ENCODE measurements at places on chromosomes 2 and 18.

DNA sequence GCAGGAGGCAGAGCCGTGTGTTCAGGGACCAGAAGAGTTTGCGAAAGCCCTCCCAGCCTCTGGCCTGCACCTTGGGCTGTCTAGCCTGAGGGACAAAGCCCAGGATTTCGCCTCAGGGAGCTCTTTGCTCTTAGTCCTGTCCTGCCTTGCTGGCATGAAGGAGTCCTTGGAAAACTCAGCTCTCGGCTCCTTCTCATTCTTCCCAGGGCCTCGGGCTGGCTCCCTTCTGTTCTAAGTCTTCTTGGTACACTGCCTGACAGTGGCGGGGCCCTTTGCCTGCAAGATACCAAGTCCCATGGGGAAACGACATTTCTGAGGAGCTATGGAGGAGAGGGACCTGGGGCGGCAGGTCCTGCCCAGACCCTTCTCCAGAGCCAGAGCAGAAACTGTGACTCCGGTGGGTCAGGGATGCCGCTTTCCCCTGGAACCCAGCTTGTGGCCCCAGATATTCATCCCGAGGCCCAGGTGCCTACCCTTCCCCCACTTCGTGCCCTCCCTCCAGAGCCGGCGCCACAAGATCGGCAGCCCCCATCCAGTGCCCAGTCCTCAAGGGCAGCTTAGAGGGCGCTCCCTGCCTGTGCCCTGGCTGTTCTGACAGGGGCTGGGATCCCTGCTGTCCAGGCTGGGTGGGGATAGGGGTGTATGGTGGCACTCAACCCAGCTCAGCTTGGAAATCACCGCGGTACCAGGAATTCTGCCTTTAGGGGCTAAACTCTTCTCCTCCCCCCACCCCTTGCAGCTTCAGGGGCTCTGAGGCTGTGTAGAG, 5.5 kb upstream of the CYP26B1 start:
- no peak for DNase-seq

DNA sequence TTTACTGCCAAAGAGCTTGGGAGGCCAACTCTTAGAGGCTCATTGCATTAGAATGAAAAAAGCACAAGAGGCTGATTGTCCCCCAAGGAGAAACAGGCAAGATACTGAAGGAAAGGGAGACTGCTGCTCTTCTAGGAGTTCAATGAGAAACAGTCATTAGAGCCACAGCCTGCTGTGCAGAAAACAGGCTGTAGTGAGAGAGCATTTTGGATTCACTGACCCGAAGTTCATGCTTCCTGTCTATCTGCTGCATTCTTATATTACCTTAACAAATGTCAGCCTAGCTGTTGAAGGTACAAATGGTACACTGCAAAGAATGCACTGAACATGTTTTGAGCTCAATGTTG, 423.3 kb downstream of the SETBP1 start:
- no peak for DNase-seq

DNA sequence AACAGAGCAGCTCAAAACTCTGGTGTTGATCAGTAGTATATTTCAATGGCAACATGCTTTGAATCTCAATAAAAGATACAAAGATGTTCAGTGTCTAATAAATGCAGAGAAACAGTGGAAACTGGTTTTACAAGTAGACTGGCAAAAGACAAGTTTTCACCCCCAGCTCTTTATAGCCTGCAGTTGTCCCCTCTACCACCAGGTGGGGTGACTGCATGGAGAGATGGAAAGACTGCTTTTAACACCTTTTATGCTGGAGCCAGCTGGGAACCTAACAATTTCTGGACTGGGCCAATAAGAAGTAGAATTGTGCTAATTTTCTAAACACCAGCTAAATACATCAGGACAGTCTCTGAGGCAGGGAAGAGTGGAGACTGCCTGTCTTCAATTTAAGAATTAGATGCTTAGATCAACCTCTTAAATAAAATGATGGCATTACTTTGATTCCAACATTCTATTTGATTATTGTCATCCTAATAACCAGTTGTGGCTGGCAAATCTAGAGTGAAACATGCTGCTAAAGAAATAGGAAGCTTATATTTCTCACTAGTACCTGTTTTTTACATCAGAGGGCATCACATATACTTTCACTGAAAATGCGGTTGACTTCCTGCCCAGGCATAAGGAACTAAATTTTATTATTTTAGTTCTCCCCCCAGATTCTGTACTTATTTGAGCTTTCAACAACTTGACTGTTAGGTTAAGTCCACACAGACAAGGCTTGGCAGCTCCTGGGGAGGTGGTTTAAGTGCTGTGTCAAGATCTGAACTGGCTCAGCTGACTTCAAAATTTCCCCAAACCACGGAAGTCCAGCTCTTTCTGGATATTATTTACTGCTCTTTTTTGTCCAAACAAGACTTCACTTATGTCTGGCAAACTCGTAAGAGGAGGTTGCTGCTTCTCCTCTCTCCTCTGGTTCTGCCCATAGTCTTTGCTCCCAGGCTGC, 140.5 kb downstream of the TPGS2 start:
- peak; percentile 60 for DNase-seq

GRCh38 chr18:56992777-56993176, 154.1 kb upstream of the BOD1L2 start:
- DNase-seq = no peak

DNA sequence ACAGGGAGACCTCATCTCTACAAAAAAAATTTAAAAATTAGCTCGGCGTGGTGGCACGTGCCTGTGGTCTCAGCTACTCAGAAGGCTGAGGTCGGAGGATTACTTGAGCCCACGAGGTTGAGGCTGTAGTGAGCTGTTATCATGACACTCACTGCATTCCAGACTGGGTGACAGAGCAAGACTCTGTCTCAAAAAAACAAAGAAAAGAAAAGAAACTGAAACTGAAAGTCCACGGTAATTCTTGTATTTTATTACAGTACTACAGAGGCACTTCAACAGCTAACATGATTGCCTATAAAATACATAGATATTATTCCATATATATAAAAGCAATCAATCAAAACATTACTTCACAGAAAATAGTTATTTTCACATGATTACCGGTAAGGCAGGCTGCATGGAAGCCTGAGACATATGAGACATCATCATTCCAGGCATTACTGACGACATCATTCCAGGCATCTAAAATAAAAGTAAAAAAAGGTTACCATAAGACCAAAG, 23.1 kb downstream of the PRPF40A start:
- peak; percentile 39 for DNase-seq

GRCh38 chr2:226213717-226214116, 585.9 kb downstream of the IRS1 start:
- DNase-seq = no peak

- no peak for DNase-seq
Measured at GRCh38 chr18:42891705-42892104, 223.8 kb downstream of the RIT2 start.

DNA sequence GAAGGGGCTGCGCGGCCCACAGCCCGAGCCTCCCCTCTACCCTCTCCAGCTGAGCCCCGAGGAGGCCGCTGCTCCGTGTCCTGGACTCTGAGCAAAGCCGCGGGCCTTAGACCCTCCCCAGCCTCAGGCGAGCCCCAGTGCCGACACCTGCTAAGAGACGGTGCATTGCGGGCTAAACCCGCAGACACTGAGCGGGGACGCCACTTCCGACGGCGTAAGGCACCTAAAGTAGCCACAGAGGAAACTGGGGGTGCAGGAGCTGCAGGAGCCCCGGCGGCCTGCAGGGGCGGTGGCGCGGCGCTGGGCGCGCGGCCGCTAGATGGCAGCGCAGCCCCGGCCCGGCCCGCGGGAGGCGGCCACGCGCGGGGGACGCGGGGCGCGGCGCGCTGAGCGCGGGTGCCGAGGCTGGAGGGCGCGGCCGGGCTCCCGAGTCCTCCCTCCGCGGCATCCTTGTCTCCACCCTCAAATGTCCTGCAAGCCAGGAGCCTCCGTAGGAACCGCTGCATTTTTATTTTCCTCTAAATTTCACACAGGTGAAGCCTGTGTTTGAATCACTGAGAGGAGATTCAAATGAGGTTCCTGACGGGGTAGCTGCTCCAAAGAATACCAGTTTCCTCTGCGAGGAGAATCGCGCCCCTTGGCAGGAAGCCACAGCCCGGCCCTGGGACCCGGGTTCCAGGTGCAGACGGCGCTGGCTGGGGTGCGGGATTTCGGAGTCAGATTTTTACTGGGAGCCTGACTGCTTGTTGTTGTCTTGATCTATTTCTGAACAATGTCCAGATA, 650.5 kb downstream of the GALR1 start:
- DNase-seq = peak; percentile 20

DNA sequence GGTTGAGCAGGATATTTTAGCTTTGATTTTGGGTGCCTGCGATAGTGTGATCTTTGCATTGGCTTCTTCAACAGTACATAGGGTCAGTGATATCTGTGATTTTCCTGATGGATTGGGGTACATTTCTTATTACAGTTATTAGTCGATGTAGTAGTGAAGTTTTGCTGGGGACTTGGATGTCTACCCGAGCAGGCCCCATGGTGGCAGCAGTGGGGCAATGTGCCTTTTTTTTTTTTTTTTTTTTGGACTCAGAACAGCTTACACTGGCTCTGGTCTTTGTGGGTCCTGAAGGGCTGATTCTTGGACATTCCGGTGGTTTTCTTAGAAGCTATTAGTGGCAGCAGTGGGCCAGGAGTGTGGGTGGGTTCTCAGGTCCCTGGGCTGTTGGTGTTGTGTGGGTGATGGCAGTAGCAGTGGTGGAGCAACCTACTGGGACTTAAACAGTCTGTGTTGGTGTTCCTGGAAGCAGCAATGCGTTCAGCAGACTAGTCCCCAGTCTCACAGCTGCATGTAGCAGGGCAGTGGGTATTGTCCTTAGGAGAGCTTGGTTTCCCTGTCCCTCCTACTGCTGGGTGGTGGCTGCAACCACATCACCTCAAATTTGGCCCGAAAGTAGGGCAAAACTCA, 53.7 kb upstream of the SLC4A10 start:
- DNase-seq = no peak

DNA sequence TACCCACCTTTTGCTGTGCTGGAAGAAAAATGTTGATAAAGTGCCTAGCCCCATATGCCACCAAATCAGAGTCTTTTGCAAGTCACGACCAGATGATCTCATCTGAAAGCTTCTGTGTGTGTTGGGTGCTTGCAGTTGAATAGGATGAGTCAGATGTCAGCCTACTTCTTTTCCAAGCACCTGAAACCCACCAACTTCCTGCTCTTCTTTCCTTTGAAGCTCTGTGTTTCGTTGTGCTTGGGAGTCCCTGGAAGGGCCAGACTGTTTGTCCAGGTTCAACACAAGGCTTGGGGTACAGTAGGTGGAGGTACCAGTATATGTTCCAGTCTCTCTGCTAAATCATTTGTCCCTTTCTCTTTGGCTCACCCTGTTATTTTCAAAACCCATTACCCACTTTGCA, 36.8 kb upstream of the LCLAT1 start:
- DNase-seq = peak; percentile 44

DNA sequence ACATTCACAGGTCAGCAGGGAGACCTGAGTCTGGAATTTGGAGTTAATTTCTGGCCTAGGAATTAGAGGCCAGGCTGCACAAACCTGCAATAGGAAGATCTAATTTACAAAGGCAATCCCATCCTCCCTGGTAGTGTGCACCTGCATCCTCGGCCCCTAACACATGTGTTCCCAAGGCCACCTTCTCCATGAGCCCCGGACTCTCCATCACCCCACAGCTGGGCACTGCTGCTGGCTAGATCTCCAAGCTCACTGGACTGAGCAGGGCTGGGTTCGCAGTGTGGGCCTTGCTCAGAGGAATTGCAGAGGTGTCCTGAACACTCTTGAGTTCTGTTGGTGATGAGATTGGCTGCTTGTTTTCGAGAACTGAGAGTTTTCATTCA, 162.6 kb upstream of the TWIST2 start:
- DNase-seq = no peak

DNA sequence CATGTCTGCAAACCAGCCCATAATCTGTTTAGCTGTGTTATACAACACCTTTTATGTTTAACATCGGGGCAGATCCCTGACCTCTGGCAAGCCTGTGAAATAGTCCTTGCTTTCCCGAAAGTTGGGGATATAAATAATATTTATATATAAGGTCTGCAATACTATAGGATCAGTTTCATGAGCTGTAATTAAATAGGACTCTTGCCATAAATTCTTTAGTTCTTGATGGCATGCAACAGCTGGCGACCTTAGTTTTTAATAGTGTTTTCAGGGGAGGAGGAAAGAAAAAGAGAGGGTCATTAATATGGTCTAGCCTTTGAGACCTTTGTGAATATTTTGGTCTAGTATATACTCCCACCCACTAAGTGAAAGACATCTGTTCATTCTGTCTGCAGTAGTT, 166.5 kb downstream of the MTX2 start:
- no peak for DNase-seq

DNA sequence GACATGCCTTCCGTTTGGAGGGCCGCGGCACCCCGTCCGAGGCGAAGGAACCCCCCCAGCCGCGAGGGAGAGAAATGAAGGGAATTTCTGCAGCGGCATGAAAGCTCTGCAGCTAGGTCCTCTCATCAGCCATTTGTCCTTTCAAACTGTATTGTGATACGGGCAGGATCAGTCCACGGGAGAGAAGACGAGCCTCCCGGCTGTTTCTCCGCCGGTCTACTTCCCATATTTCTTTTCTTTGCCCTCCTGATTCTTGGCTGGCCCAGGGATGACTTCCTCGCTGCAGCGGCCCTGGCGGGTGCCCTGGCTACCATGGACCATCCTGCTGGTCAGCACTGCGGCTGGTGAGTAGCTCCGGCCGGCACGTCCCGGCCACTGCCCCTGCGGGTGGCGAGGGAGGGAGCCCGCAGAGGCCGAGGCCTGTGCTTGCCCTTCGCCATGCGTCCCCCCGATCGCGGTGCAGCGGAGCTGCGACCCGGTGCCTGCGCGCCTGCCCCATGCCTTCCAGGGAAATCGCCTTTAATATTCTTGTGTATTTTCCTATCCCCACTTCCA, 1.2 kb downstream of the BMPR2 start:
- DNase-seq = peak; percentile 56

DNA sequence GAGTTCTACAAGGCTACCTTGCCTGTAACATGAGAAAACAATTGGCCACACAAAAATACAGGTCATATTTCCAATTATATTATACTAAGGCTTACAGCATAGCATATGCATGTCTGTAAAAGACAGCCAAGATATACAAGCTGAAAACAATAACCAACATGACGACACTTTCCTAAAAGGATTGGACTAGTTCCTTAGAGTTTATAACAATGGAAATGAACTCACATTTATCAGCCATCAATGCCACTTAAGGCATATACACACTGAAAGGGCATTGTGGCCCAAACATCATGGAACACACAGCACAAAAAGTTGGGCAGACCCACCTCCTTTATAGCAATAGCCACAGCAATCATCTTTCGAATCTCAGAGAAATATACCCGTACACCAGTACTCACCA, 52.0 kb downstream of the SLC40A1 start:
- DNase-seq = no peak

GRCh38 chr18:77622009-77622692, 372.5 kb downstream of the GALR1 start:
- no peak for DNase-seq

GRCh38 chr2:37713258-37713700, 41.8 kb upstream of the CDC42EP3 start:
- peak; percentile 15 for DNase-seq

- DNase-seq = no peak
Measured at GRCh38 chr2:176812246-176812775, 400.3 kb upstream of the HNRNPA3 start.

GRCh38 chr2:191304939-191305875, 60.0 kb downstream of the MYO1B start:
- DNase-seq = no peak

- DNase-seq = no peak
Measured at GRCh38 chr2:191802180-191802579, 44.7 kb downstream of the CAVIN2 start.

- no peak for DNase-seq
Measured at GRCh38 chr2:191933307-191934105, 86.6 kb upstream of the CAVIN2 start.

- DNase-seq = no peak
Measured at GRCh38 chr2:240247241-240247867, 106.9 kb upstream of the OTOS start.
